A549 treated with AZD2906 at 1 μM for 4 hours (cell line): ENCODE measurements at places on chromosomes 11 and 22. TPM values are rescaled to one million over a fixed set of nuclear protein-coding genes. Genes with fewer than 3 reads are reported as not detected.

The CCDC83 gene
- not detected in 5 replicates for total RNA-seq

The UBQLNL gene
- total RNA-seq, result 0.02 TPM in 1 of 5 replicates, not detected in the others

The EHF gene
- 0.61 to 1.4 TPM (median 1.1 TPM) in 5 replicates for total RNA-seq

The TRIM49D1 gene
- 0.06 to 0.60 TPM (median 0.37 TPM) in 5 replicates for total RNA-seq

The NDUFA6 gene
- 60.4 to 69.1 TPM (median 63.5 TPM) in 5 replicates for total RNA-seq

The GAL3ST3 gene
- not detected in 5 replicates for total RNA-seq

The PAMR1 gene
- 0.02 to 0.08 TPM in 2 of 5 replicates, not detected in the others for total RNA-seq

The CYP2D6 gene
- total RNA-seq, result 0.30 to 0.70 TPM (median 0.32 TPM) in 5 replicates

The MYBPC3 gene
- 0.05 to 0.10 TPM (median 0.07 TPM) in 5 replicates for total RNA-seq

The GLYAT gene
- not detected in 5 replicates for total RNA-seq

The TCN1 gene
- 0.24 to 0.63 TPM (median 0.25 TPM) in 5 replicates for total RNA-seq

The AMBRA1 gene
- total RNA-seq, result 15.0 to 16.3 TPM (median 15.9 TPM) in 5 replicates

The ENTHD1 gene
- not detected in 5 replicates for total RNA-seq

The OR10A3 gene
- total RNA-seq, result not detected in 5 replicates

The NXPE2 gene
- total RNA-seq, result 0.03 TPM in 1 of 5 replicates, not detected in the others

The MMP7 gene
- total RNA-seq, result 20.6 to 32.5 TPM (median 23.4 TPM) in 5 replicates

The WBP2NL gene
- 0.06 to 0.13 TPM (median 0.06 TPM) in 4 of 5 replicates, not detected in the other for total RNA-seq
